CD4-positive, alpha-beta T cell treated with Interleukin-4 for 1 hour (primary cell): ENCODE measurements at places on chromosomes 7 and 10.

GRCh38 chr10:76998451-76998850 is 639.2 kb downstream of the KCNMA1 start:
- DNase-seq = no peak

GRCh38 chr7:83475420-83475819 is 173.5 kb downstream of the SEMA3E start:
- no peak for DNase-seq

DNA sequence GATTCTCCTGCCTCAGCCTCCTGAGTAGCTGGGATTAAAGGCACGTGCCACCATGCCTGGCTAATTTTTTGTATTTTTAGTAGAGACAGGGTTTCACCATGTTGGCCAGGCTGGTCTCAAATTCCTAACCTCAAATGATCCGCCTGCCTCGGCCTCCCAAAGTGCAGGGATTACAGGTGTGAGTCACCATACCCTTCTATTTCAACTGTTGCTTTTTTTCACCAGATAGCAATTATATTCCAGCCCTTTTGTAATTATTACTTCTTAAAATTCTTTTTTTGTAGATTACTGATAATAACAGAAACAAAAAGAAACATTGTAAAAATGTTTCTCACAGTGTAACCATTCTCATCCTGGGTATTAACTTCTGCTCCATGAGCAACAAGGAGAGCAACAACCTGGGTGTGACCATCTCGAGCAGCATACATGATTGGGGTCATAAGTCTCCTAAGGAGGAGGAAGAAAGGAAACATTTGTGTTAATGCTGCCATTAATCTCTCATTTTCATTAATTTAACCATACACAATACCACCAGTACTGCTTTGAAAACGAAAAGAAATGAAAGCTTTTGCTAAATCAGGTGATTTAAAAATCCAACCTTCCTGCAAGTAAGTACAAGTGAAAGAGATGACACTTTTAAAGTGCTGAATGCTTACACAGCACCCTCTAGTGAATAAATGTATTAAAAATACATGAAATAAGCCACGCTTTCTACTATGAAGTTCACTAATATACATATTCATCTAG is 41.8 kb downstream of the ASZ1 start:
- no peak for DNase-seq

GRCh38 chr7:81983406-81983805 is 213.6 kb upstream of the HGF start:
- DNase-seq = no peak

- DNase-seq = no peak
Observed at GRCh38 chr7:44321796-44322195, 3.6 kb downstream of the CAMK2B start.

GRCh38 chr7:135712182-135712782 is 15.7 kb downstream of the SLC13A4 start:
- DNase-seq = no peak

- DNase-seq = no peak
Observed at GRCh38 chr10:81915504-81915897, 40.5 kb downstream of the NRG3 start.

DNA sequence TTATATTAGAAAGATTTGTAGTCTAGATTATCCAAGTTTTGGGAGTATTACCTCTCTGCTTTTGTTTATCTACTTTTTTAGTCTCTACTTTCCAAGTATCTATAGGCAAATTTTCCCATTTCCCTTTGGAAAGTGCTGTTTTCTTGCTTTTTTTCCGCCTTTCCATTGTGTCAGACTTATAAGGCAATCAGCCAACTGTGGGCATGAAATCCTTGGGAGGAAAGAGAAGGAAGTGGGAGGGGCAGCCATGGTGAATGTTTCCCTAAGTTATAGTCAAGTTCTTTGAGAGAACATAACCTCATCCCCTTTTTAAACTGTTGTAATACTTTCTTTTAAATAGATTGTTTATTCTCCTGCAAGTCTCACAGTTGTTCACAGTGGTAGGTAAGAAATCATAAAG is 52.6 kb downstream of the PTEN start:
- no peak for DNase-seq

DNA sequence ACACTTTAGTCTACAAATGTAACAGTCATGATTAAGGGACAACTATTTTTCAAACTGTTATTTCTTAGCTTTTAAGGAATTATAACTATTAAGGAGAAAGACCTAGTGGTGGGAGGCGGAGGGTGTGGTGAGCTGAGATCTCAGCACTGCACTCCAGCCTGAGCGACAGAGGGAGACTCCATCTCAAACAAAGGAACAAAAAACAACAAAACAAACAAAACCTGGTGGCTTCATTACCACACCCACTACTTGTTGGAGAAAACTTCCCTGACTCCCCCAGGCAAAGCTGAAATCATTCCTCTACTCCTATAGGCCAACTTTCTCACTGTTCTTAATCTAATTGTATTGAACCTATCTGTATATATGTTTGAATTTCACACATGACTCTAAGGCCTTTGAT is 3.2 kb downstream of the POLR1F start:
- no peak for DNase-seq

DNA sequence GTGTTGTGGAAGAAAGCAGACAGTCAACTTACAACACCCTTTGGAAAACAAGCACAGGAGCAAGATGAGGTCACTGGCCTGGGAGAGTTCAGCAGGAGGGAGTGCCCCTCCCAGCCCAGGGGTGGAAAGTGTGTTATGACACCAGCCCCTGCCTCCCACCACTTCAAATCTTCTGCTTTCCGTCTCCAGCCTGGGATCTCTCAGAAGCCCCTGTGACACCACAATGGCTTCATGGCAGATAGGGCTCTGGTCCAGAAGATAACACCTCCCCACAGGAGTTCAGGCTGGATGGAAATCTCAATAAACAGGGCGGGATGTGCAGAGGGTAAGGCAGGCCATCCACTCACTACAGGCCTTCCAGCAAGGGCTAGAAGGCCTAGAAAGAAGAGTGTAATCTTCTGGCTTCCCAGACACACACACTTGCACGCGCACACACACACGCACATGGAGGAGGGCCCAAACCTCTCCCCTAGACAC is 48.7 kb upstream of the ZMIZ1 start:
- no peak for DNase-seq

DNA sequence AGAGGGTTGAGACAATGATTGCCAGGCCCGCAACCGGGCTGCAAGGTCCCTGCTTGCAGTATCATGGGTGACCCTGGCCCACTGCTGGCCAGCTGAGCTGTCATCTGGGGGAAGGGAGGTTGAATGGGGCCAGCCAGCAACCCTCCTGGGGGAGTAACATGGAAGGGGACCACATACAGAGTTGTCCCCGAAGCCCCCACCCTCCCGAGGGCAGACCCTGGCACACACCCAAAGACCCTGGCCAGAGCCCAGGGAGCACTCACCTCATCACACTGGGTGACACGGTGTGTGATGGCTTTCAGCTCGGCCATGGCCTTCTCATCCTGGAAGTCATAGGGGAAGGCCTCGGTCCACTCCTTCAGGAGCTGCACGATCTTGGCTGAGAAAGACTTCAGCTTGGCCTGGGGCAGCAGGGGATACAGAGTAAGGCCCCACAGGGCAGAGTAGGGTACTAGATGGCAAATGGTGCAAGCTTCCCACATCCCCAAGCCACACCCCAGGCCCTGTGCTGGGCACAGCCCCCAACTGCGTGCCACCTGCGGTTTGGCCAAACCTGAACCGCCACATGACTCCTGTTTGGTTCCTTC is 63.4 kb downstream of the CSGALNACT2 start:
- no peak for DNase-seq

GRCh38 chr7:155458878-155459699 is 1.2 kb downstream of the EN2 start:
- no peak for DNase-seq

- DNase-seq = no peak
Observed at GRCh38 chr7:103996639-103997038, 7.2 kb upstream of the RELN start.

- DNase-seq = no peak
Observed at GRCh38 chr7:116337018-116337417, 126.7 kb downstream of the TES start.

DNA sequence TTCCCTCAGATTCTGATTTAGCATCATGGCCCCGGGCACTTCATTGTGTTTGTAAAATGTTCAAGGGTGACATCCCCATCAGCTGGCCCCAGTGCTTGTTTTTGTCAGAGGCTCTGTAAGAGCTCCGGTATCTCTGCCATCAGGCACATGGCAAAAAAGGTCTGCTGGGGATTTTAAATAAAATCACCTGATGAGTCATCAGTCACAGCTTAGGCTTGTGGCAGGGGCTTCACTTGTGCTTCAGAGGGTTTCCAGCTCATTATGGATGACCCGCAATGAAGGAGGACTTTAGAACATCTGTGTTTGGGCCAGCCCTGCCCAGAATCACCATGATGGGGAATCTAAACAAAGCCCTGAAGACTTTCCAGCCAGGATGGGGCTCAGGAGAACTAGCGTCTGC is 259.9 kb downstream of the ZEB1 start:
- DNase-seq = no peak

GRCh38 chr10:51888263-51888662 is 188.9 kb upstream of the CSTF2T start:
- DNase-seq = no peak

DNA sequence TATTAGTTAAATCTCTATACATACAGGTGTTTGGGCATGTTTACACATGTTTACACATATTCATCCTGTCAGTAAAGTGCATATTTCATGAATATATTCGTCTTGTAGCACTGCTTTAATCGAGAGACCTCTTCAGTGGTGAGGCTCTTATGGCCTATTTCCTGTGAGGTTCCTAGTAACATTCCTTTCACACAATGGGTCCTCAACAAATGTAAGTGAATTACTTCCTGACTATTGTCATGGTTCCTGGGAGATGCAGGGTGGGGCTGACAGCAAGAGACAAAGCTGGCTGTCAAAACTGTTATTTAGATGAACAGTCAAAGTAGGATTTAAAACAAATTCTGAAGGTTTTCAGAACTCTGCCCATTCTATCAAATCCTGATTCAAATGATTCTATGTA is 12.4 kb upstream of the SEMA3A start:
- no peak for DNase-seq

GRCh38 chr7:115023219-115023618 is 101.3 kb downstream of the MDFIC start:
- DNase-seq = no peak

- DNase-seq = no peak
Observed at GRCh38 chr10:21041763-21042458, 144.8 kb upstream of the NEBL start.

- no peak for DNase-seq
Observed at GRCh38 chr10:131649617-131650016, 251.2 kb upstream of the PPP2R2D start.

DNA sequence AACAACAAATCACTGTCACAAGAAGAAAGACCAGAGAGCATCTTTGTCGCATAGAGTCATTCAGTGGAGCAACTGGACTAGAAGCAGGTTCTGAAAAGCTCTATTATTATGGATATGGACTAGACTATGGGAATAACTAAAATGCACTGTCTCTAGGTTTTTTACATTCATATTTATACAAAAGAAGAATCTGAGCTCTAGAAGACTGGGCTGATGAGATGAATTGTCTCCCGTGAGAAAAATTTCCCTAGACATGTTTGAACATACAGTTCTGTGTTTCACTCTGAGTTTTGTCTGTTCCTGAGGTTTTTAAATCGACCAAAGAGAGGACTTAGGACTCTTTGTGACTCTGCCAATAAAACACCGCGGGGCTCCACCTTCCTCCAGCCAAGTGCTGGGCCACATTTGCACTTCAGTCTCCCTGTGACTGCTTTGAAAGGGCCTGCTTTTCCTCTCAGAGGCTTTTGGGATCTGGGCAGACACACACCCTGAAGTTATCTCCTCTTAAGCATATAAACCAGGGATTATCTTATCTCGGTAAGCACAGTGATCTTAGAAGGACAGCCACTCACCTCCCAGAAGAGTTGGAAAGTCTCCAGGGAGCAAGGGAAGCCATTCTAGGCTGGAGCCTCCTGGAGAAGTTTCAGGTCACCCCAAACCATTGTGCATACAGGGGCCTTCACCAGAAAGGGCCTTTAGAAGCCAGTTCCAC is 101.0 kb upstream of the JCAD start:
- DNase-seq = no peak

- no peak for DNase-seq
Observed at GRCh38 chr10:19628767-19629560, 187.3 kb upstream of the PLXDC2 start.

GRCh38 chr10:43120116-43120928 is 17.9 kb upstream of the CSGALNACT2 start:
- no peak for DNase-seq

GRCh38 chr7:158924956-158925355 is 68.6 kb downstream of the DYNC2I1 start:
- DNase-seq = no peak

GRCh38 chr7:144957998-144958397 is 122.1 kb upstream of the TPK1 start:
- DNase-seq = no peak

DNA sequence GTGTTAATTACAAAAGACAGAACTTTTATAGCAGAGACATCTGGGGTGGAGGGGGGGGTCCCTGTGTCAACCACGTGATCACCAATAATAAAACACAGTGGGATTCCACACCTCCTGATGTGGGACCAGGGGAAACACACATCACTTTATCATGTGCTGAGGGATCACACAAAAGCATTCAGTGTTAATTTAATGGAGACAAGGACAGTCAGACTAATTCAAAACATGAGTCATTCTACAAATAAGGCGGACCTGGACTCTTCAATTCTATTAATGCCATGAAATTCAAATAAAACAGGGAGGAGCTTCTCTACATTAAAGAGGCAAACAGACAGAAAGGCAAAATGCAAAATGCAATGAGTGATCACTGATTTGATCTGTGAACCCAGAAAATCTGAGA is 67.3 kb upstream of the PFKP start:
- no peak for DNase-seq

GRCh38 chr7:30148426-30148825 is 13.6 kb downstream of the MTURN start:
- DNase-seq = no peak

GRCh38 chr7:114864278-114864677 is 57.6 kb upstream of the MDFIC start:
- DNase-seq = no peak

GRCh38 chr7:28550580-28551186 is 138.4 kb downstream of the CREB5 start:
- no peak for DNase-seq

DNA sequence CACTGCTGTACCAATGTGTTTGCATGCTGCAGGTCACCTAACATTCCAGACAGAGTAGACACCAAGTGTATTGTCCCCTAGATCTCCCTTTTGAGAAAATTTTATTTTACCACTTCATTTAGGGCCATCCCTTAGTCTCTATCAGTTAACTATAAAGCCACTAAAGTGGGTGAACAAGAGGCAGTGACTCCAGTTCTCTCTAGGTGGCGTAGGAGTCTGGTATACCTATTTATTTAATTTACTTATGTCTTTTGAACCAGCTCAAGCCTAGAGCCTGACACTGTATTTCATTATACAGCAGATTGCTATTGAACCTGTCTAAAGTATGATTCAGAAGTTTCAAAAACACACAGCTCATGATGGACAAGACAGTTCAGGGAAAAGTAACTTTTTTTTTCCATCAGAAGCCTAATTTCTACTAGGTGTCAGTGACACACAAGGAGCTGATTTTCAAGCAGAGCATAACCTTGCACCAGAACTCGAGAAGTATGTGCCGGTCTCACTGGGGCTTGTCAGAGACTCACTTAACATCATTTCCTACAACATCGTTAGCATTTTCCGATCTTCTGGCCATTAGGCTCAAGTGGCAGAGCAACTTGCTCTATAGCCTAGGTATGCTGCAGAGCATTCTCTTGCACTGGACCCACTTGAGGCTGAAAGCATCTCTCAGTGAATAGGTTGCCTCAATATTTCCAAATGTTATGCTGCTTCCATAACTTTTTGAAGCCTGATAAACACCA is 175.4 kb downstream of the CDC14C start:
- no peak for DNase-seq
